ENCODE measurements at places on chromosomes 5 and 9.

DNA sequence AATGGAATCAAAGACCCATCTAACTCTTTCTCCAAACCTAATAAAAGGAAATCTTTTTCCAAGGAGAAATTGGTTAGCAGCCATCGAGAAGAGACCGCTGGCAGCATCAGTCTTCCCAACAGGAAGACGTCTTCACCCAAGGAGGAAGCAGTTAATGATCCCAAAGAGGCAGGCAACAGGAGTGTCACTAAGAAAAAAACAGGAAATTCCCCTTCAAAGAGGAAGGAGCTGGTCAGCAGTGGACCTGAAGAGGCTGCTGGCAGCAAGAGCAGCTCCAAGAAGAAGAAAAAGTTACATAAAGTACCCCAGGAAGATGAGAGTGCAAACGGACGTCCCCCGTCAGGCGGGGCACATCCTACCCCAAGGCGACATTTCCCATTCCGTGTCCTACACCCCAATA, 143.7 kb downstream of the ELAVL2 start:
- DNase-seq: no peak

GRCh38 chr5:178247481-178248456, 15.2 kb upstream of the PHYKPL start:
- no peak for DNase-seq

GRCh38 chr9:36116593-36116992, 19.9 kb upstream of the GLIPR2 start:
- no peak for DNase-seq

DNA sequence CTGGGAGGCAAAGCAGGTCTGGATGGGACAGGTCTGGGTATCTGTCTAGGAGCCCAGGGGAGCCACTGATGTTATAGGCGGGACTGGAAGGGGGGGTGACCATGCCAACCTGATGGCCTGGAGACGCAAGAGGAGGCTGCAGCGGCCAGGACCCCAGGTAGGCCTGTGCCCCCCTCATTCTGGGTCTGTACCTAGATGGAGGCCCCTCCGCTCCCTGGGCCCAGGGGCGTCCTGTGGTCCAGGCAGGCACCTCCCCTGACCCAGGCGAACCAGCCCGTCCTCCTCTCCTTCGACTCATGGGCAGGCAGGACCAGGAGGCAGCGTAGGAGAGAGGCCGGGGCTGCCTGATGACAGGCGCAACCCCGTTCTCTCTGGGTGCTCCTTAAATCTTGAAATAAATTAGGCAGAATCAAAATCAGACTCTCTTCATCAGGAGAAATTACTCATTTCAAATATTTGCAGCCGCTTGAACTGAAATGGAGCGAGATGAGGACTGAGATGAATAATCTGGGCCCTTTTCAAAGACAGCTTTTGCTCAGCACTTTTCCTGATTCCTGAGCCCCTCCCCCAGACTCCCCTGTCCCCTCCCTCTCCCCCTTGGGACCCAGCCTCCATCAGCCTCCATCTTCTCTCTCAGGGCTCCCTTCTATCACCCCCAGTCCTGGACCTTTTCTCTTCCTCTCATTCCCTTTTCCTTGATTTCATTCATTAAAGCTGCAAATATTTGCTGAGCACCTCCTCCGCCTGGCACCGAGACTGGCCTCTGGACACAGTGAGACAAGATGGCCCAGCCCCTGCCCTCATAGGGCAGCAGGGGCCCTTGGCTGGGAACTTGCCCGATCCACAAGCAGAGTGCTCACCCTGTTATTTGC, 46.8 kb upstream of the IER5L start:
- DNase-seq: no peak

DNA sequence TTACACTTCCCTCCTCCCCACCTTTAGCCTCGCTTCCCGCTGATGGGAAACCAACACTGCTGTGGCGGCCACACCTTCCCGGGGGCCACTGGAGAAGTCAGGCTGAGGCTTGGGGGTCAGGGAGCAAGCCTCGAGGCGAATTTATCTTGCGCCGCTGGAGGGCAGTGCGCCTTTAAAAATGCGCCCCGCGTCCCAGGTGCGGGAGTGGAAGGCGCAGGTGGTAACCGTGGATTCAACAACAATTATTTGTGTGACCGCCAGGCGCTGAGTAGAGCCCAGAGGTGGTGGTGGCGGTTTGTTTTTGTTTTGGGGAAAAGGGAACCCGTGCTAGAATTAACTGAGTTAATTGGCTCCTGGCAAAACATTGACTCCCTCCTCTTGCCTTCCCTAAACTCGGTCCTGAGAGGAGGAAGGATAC, 1.1 kb downstream of the CFAP77 start:
- DNase-seq: peak; percentile 21

DNA sequence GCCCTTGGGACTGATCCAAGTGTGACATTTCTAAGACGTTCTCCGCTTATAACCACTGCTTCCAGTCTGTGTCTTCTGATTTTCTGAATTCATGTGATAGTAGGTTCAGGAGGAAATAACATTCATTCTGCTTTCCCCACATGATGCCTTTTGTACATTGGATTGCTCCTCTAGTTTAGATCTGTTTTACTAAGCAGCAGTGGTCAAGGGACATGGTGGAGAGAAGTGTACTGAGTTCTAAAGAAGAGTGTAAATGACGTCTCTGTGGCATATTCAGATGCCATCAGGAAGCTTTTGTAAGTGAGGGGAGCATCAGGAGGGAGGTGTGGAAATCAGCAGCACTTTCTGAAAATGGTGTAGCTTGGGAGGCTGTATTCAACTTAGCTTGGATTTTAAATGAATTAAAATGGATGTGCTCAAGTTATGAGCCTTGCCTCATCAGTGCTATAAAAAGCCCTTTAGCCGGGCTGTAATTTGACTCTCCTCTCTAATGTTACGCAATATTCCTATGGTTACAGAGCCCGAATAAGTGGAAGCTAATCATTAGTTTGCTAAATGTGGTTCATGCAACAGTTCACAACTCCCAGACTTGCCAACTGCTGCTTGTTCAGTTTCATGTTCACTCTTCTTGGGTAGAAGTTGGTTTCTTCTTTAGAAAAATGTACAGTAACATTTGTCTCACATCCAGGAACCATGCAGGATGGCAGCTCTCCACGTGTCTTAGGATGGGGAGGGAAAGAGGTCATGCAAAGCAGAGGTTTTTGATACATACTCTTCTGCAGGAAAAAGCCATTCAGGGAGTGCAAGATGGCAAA, 281.3 kb downstream of the ARHGAP26 start:
- DNase-seq: peak; percentile 92

DNA sequence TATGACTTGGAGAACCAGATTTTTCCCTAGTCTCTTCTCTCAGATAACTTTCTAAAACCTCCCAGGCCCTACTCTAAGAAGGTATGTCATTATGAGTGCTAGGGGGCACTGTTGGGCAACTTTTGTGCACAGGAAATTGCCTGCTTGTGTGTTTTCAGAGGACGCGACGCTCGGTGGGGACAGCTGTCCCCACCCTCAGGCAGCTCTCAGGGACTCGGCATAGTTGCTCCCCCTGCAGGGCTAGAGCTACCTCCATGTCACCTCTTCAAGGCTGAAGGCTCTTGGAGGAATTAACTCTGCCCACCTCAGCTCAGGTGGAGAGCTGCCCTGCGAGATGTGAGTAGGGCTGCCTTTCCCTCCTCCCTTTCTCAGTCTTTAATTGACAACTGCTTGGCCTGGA, 10.2 kb upstream of the TIFAB start:
- peak; percentile 37 for DNase-seq
